GM12878 (cell line): ENCODE measurements at places on chromosomes 3 and 15.
A peak's percentile ranks its signal among the peaks of the same experiment; 100 is the strongest.

GRCh38 chr3:141228395-141228794 is 3.2 kb upstream of the PXYLP1 start:
- DNase-seq: no peak

- DNase-seq: no peak
These were observed 20.4 kb upstream of the B4GALT4 start for GRCh38 chr3:119261055-119261454.

DNA sequence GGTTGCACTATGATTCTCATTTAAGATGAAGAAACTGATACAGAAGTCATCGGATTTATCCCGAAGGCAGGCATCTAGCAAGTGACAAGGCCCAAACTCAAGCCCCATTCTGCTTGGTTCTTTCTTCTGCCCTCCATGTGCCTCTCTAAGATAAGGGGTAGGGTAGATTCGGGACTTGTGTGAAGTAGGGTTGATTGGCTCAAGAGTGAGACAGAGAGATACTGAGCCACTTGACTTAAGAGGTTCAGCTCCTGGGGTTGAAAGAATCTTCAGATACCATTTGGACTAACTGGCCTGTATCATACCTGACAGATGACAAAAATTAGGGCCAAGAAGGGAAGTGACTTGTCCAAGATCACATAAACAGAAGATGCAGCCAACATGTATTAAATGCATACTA is 891 bp downstream of the RFT1 start:
- no peak for DNase-seq

DNA sequence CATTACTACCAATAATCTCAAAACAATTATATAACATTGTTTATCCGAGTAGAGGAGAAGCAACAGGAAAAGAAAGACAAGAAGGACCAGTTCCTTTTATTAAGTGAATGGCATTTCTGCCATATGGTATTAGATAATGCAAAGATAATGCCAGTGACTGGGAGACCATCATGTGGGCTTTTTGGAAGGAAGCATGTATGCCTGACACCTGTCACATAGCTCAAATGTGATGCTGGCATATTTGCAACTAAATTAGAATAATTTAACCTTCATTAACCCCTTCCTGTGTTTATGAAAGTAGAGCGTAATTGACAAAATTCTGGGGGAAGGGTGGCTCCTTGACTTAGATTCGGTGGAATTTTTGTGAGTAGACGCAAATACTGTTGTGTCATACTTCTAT is 733.0 kb downstream of the TUSC7 start:
- DNase-seq: no peak

DNA sequence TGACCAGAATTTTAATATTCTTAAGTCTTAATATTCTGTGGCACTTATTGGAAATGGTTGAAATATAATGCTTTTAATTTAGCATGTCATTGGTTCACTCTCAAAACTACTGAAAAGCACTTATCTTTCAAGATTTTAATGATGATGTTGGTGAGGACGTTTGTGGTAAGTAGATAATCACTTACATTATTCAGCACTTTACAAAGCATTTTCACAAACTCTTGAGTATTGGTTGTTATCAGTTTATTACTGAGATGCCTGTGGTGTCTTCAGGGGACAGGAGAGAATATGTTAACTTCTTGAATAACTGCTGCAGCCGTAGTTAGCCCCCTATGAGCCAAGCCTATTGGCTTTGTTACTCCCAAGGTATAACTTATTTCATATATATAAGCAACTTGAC is 15.2 kb downstream of the TGFBR2 start:
- no peak for DNase-seq

DNA sequence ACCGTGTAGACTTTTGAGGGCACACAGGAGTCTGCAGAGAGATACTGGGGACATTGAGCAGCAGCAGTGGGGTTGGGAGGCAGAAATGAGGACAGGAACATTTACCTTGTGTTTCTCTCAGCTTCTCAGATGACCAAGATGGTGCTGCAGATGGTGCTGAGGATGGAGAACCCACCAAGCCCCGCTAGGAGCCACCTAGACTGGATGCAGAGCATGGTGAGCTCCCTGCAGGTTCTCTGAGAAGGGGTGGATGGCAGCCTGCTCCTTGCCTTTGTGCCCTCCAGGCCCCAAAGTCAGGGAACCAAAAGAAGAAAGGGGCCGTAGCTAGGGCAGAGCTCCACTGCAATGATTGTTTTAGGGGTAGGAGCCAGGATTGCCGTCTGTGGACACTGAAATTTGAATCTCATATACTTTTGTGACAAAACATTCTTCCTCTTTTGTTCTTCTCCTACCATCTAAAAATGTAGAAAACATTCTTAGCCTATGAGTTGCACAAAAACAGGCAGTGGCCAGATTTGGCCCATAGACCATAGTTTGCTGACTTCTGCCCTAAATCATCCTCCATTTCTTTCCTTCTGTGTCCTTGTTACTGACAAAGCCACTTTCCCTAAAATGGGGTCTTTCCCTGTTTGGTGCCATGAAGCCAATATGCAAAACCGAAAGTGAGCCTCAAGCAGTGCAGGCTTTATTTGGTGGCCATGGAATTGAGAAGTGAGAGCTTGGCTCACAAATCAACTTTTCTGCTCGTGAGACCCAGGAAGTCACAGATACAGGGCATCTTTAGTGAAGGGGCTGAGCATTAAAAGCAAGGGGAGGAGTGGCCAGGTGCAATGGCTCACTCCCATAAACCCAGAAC is 11.9 kb upstream of the MUC20 start:
- DNase-seq: peak; percentile 19

DNA sequence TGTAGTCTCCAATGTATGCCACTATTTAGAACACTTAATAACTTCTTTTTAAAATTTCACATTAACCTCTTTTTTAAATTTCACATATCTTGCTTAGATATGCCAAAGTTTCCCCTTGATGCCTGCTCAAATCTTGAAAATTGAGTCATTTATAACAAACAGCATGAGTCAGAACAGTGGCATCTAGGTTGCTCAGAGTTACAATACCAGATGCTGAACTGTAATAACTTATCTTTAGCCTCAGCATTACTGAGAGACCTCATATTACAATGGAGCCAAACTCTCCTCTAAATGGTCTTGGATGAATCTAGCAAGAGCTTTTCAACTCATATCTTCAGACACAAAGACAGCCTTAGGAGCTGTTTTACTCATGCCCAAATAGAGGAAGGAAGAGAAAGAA is 439.3 kb upstream of the ARPP21 start:
- no peak for DNase-seq

DNA sequence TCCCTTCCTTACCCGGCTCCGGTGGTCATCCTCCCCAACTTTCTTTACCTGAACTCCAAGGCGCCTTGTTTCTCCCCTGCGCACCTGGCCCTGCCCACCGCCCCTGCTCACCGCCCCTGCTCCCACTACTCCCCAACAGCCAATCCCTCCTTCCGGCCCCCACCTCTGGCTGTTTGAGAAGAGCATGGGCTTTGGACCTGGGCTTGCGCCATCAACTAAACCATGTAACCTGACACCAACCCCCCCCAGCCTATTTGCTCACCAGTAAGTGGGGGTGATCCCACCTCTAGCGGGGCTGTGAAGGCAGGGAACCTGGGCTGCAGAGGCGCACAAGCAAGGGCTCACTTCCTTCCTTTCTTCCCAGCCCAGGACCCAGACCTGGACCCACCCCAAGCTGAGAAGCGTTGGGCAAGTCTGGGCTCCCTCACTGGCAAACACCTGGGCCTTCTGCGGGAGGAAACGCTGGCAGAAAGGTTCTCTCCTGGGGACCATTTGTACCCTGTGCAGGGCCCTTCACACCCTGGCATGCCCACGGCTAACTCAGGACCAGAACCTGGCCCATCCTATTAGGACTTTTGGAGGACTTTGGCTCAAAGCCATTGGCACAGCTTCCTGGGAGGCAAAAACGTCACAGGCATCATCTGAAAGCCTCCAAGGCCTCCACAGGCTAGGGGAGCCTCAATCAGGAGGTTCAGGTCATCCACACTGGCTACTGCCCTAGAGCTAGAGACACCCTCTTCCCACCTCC is at the start of gene PLXNB1:
Gene PLXNB1, minus strand, starts transcription at position 127 of the 748 bp plus-strand sequence. CDS start 5,475 bp downstream, outside the sequence.
- no peak for DNase-seq

DNA sequence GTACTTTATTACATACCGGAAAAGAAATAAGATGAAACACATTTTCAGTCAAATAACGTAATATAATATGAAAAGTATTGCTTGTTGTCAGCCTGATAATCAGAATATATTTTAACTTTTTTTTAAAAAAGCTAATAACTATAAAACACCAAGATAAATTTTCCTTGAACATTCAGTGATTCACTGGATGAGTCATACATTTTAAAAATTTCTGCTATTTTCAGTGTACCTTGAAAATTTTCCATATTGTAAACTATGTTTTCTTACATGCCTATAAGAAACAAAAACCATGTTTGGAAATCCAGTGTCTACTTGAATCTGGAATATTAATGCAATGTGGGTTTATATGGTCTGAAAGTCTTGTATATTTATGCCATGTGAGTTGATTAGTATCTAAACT is 36.3 kb upstream of the MEIS2 start:
- no peak for DNase-seq

DNA sequence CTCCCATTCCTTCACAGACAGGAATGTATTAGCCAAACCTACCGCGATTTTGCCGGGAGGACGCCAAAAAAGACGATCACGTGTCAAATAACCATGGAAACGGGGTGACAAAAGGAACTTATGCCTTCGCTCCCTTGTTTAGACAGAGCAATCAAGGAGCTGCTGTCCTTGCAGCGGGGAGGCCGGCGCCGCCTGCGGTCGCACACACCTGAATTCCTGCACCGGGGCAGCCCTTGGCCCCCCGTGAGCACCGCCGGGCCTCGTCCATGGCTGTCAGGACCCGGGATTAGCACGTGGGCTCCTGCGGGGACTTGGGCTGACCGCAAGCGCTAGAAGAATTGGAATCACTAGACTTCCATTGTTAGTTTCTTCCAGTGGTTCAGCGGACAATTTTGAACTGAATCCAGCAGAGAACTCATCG is 193.1 kb downstream of the SHQ1 start:
- DNase-seq: no peak

- no peak for DNase-seq
These were observed 19.4 kb upstream of the PLCL2 start for GRCh38 chr3:16865335-16865734.

DNA sequence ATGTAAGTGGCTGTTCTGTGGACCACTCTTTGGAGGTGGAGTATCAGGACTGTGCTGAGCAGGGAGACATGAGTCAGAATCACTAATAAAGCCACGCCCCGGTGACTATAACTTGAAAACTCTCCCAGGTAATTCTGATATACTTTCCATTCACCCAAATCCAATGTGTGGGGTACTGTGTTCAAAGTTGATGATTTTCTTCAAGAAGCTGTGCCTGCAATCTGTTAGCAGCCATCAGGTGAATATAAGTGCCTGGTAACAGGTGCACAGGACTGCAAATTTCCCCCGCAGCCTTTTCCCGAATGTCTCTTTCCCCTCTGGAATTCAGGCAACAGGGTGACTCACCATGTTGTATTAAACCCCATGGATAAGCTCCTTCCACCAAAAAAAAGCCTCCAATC is 17.0 kb downstream of the MAGI1 start:
- no peak for DNase-seq

GRCh38 chr3:129513705-129514104 is 14.7 kb upstream of the RHO start:
- DNase-seq: no peak
